GOT3 (cell line): ENCODE measurements at places on chromosomes 6 and 20.

- no peak for DNase-seq
These were observed 7.9 kb upstream of the SLC2A10 start for GRCh38 chr20:46701556-46701955.

DNA sequence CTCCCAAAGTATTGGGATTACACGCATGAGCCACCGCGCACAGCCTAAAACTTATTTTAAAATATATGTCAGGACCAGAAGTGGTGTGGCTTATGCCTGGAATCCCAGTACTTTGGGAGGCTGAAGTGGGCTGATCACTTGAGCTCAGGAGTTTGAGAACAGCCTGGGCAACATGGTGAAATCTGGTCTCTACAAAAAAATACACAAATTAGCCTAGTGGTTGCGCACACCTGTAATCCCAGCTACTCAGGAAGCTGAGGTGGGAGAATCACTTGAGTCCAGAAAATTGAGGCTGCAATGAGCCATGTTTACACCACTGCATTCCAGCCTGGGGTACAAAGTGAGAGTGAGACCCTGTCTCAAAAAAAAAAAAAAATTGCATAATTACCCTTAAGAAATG, 13.7 kb downstream of the PXT1 start:
- DNase-seq = no peak

- DNase-seq = no peak
These were observed 46.0 kb downstream of the TFEB start for GRCh38 chr6:41689171-41690008.

GRCh38 chr6:167118839-167119238, 4.1 kb upstream of the CCR6 start:
- DNase-seq = no peak

- DNase-seq = no peak
These were observed 235.4 kb downstream of the HDGFL1 start for GRCh38 chr6:22804620-22805261.

DNA sequence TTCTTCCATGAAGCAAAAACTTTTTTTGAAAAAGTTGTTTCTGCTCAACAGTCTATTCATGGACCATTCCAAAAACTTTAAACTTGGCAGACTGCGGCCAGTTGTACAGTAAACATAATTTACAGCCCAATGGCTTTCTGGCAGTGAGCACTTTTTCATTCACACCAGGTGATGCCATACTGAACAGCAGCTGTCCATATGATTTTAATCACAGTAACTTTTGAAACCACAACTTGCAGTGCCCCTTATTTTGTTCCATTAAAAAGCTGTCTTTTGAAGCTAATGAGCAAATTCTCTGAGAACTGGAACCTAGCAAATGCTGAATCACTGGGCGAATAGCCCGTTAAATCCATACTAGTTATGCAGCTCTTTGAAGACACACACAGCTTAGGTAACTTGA, 576.6 kb downstream of the PTPRT start:
- no peak for DNase-seq

DNA sequence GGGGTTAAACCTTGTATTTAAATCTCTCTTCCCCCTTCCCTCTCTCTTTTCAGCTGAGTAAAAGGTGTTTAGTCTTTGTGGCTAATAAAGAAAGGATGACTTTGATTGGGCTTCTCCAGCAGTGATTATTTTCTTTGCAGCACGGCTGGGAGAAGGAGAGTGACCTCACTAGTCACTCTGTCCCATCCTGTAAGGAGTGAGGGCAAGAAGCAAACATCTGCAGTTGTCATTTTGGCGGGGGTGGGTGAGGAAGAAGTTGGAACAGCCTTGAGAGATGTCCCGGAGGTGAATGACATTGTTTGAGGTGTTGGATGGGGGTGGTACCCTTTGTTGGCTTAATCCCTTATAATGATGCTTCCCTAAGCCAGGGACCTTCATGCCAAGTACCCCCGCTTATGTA, 223.6 kb downstream of the EYA2 start:
- DNase-seq = no peak

GRCh38 chr6:95143408-95144180, 433.7 kb upstream of the MANEA start:
- DNase-seq = no peak

DNA sequence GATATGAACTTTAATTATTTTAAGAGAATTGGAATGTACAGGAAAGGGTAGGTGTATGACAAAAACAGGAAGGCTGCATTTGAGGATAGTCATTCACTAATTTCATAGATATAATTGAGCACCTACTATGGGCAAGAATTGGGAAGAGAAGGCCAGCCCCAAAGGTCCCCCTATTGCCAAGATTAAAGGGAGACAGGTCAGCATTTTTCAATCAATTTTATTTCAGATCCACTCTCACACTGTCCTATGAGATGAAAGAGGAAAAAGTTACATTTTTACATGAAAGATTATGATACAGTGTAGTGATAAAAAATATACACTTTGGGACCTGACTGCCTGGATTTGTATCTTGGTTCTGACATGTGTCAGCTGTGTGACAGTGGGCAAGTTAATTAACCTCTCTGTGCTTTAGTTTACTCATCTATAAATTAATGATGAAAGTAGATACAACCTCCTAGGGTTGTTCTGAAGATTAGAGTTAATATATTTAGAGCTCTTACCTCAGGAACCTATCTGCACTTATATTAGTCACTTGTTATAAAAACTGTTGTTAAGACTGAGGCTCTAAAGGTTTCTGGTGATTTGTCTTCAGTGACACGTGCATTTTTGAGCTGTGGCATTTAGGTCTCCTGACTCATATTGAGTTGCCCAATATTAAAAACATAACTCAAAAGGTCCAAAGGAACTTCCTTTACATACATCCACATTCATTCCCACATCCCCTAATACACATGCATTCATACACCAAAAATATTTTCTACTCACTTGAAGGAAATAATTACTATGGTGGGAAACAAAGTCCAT, 45.7 kb downstream of the SCGN start:
- no peak for DNase-seq

DNA sequence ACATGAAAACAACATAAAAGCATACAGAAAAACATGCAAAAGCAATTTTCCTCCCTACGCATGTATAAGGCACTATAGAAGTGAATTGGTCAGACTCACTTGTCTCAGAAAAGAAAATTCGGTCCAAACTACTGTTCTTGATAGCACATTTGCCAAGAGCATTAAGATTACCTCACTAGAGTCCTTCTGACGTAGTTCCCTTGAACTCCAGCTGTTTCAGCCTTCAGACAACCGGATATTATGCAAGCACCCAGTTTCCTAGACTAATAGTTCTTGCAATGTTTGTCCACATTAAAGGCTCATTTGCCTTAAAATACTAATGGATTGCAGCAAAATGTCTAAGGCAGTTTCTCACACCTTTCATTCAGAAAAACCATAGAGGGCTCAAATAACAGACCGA, 2.5 kb upstream of the CASS4 start:
- no peak for DNase-seq

DNA sequence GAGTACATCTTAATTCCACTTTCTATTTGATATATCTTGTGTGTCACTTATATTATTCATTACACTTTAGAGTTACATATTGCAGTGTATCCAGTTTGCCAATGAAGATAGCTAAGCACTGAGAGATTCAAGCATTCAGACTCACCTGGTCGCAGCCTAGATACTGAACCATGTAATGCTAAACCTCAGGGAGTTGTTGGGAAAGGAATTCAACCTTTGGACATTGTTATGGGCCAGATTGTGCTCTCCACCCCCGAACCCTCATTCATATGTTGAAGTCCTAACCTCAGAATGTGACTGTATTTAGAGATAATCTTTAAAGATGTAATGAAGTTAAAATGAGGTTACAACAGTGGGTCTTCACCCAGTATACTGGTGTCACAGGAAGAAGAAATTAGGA, 13.8 kb upstream of the KIF16B start:
- no peak for DNase-seq

DNA sequence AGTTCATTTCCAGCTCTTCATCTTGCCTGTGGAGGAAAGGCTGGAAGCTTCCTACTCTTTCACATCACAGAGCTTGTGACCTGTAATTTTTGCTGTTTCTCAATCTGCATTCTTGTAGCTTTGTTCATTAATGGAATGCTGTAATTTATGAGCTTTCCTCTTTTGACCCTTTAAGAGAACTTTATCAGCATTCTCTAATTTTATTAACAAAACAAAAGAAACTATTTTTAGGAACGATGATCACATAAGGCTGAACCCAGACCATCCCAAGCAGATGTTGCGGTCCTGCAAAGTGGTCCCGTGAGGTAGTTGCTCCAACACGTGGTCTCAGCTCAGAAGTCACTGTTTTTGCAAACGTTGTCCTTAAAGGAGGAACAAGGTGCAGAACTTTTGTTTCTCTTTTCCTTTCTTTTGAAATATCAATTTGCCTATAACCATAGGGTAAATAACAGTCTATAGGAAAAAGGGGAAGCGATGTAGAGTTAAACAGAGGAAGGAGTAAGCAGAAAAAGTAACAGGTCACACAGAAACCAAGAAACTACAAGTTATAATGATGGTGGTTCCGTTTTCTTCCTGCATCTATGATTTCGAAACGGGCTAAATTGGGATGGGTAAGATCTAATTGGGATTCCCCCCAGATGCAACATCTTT, 121.3 kb upstream of the PHACTR1 start:
- no peak for DNase-seq

GRCh38 chr20:300345-300990, 3.1 kb downstream of the ZCCHC3 start:
- no peak for DNase-seq

DNA sequence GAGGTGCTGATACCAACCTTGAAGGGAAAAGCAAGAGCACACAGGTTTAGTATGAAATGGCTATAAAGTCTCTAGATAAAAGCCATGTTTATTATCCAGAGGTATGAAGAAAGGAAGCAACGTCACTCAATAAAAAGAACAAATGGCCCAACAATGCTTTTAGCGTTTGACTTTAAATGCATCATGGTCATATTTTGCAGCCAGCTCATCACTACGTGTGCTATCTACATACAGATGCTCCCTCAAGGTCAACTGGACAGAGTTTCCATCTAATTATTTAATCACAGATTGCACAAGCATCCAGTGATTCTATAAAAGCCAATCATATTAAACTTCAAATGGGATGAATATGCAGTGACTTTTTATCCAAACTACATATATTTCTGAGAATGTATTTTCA, 127.6 kb upstream of the SYNDIG1 start:
- no peak for DNase-seq

- DNase-seq = no peak
These were observed 5.4 kb downstream of the ADGRB3 start for GRCh38 chr6:68640491-68640835.
